H7 (cell line): ENCODE measurements at places on chromosomes 12 and 14.

DNA sequence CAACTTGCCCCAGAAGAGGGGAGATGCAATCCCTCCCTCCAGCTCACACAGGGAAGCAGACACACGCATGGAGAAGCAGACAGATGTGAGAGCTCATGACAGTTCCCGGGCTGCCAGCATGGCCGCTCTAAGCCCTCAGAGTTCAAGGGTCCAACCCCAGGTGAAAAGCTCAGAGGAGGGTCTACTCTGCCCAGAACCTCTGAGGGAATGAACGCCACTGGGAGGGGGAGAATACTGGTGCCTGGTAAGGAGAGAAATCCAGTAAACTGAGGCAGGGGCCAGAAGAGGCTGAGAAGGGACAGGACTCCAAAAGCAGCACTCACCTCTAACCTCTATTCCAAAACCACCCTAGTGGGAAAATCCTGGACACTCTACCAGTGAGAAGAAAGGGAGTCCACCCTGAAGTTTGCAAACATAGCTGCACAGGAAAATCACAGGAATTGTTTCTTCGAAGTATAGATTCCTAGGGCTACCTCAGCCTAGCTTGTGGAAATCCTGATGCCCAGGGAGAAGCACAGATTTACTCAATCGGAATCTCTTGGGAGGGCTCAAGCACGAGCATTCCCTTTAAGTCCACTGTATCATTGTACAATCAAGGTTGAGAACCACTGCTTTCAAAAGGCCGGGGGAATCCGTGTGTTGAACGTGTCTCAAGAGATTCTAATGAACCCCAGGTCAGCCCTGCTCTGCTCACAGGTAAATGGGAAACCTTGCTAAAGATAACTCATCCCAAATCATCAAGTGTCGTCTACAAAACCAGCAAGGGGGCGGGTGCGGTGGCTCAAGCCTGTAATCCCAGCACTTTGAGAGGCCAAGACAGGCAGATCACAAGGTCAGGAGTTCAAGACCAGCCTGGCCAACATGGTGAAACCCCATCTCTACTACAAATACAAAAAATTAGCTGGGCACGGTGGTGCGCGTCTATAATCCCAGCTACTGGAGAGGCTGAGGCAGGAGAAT is 34.3 kb upstream of the PLEKHG6 start:
- DNase-seq: no peak

DNA sequence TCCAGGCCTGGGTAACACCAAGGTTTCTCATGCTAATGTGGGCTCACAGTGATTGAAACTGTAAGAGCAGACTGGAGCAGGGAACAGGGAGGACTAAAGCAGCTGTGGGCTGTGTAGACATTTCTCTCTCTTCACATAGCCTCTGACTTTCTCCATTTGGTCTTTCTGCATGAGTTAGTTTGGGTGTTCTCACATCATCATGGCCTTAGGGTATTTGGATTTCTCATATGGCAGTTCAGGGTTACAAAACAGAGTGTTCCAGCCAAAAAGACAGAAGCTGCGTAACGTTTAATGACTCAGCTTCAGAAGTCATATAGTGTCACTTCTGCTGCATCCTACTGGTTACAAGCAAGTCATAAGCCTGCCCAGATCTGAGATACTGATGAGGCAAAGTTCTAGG is 52.0 kb upstream of the OSBPL8 start:
- no peak for DNase-seq

DNA sequence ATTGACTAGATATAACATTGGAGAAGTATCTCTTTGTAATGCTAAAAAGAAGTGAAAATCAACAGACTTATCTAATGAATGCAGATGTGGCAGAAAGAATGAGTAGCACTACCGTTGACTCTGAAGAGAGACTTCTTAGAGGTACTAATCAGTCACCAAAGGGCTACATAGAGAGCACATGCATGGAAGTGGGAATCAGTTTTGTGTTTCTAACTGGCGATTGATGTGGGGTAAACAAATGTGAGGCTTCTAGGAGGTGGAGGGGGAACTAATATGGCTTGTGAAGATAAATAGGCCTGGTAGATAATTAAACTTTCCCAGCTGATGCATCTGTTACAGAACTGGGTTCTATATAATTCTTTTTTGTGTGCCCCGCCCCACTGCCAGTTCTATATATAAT is 10.5 kb downstream of the COCH start:
- no peak for DNase-seq

- no peak for DNase-seq
Observed at GRCh38 chr14:49479432-49479831, 106.7 kb downstream of the RPS29 start.

DNA sequence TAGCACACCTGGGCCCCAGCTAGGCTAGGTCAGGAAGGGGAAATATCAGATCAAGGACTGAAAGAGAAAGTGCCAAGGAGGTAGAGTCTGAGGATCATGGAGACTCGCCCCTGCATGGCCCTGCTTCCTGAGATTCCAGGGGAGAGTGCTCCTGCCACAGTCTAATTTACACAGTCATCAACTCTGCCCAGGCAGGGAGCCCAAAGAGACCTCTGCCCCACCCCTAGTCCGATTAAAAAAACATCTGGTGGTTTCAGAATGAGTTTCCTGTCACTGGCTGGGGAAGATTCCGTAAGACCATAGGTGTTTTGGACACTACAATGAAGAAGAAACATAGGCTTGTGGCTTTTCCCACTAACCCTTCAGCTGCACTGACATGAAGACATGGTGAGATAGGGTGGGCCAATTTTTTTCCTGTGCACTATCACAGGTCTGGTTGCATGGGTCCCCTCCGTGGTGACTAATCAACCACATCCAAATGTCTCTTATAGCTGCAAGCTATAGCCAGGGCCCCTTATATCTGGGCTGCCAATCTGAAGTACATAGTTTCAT is 31.5 kb upstream of the GZMB start:
- DNase-seq: no peak

DNA sequence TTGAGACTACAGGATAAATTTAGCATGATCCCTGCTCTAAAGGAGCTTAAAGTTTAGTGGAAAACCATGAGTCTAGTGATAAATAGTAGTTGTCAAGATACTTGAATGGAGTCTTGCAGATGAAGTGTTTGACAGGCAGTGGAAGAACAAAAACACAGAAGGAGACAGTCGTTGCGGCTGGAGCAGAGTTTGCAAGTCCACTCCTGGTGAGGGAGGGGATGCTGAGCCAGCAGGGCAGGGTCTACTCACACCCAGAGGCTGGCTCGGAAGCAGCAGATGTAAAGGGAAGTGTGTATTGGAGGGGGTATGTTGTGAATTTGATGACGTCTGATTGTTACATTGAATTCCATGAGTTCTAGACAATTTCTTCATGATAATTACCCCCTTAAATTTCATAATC is 61.3 kb downstream of the TRAF3 start:
- peak; percentile 70 for DNase-seq

DNA sequence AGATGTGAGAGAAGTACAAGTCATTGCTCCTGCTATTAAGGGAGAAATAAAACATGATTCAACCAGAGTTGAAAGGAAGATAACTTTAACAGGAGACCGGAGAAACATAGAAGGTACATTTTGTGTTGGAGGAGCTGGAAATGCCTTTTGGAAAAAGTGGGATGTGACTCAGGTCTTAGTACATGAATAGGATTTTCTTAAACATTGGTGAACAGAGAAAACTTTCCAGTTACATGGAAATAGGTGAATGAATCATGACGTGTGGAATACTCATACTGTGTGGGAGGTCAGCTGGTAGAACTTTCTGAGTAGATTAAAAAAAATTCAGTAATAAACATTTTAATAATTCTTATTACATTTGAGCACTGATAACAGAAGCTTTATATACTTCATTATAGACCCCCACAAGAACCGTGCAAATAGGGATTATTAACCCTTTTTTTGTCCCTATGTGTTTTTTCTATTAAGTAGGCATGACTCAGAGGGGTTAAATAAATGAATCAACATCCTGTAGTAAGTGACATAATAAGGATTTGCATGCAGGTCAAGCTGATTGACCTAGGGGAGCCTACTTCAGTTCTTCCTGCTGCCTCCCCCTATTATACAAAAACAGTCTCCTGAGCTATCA is 710.5 kb downstream of the NOVA1 start:
- DNase-seq: no peak

DNA sequence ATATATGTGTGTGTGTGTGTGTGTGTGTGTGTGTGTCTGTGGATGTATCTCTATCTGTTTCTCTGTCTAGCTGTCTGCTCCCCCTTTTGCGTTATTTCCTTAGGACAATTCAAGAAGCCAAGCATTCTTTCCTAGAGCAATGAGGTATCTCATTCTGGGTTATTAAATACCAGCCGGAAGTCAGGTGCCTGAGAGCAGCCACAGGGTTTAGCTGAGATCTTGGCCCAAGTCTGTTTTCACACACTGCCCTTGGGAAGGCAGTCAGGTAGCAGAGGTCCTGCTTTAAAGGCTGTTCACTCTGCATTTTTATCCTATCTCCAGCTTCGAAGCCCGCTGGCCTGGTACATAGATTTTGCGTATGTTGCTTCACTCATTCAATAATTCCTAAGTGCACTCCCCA is 76.8 kb downstream of the TSPAN9 start:
- DNase-seq: no peak

GRCh38 chr14:106843951-106844483 is 1317.6 kb downstream of the TMEM121 start:
- no peak for DNase-seq

DNA sequence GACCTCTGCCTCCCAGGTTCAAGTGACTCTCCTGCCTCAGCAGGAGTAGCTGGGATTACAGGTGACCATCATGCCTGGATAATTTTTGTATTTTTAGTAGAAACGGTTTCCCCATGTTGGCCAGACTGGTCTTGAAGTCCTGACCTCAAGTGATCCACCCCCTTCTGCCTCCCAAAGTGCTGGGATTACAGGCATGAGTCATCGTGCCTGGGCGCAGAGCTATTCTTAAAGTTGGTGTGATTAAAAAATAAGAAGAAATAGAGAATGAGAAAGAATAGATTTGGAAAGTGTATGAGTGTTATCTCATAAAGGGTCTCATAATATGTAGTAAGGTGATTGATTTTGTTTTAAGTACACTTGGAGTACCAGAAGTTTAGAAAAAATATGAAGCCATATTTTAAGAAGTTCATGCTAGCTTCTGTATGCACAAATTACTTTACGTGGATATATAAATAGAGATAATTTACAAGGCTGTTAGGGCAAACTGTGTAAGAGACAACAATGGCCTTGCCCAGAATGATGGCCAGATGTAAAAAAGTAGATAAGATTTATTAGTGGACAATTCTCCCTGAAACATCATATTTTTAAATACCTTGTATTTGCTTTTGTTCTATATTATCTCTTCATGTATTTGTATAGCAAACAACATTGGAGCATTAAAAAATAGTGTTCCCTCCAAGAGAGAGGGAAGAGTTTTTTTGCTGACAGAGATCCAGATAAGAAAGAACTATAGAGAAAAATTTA is 1108.5 kb downstream of the SLC16A7 start:
- DNase-seq: no peak

- DNase-seq: no peak
Observed at GRCh38 chr12:13210236-13211190, 14.0 kb downstream of the EMP1 start.

GRCh38 chr14:60845523-60845922 is 111.0 kb downstream of the MNAT1 start:
- DNase-seq: no peak

DNA sequence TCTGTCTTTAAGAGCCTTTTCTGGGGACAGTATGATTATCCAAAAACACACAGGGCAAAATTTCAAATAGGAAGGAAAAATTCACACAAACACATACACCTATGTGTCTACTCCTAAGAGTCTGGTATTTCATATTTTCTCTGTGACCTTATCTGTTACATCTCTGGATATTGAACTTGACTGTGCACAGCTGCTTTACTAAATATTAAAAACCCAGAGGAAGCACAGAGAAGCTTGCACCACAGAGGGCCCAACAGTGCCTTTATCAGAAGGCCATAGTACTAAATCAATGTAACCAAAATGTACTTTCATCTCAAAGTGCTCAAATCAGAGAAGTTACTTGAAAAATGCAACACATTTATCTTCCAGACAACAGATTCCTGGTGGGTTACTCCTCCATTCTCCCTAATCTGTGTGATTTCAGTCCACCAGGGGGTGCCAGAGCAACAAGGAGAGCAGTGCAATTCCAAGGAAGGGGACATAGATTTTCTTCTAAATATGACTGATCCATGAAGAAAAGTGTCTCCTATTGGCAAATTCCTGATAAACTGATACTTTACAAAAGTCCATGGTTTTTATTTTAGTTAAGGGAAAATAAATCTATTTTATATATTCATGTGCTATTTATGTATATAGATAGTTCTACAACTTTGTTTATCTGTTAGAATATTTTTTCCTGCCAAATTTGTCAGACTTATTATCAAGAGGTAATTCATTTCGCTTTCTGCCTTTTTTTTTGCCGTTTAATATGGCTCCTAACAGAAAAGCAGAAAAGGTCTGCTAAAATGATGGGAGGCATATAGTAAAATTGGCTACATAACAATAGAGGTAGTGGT is 617.6 kb downstream of the LRFN5 start:
- peak; percentile 35 for DNase-seq

DNA sequence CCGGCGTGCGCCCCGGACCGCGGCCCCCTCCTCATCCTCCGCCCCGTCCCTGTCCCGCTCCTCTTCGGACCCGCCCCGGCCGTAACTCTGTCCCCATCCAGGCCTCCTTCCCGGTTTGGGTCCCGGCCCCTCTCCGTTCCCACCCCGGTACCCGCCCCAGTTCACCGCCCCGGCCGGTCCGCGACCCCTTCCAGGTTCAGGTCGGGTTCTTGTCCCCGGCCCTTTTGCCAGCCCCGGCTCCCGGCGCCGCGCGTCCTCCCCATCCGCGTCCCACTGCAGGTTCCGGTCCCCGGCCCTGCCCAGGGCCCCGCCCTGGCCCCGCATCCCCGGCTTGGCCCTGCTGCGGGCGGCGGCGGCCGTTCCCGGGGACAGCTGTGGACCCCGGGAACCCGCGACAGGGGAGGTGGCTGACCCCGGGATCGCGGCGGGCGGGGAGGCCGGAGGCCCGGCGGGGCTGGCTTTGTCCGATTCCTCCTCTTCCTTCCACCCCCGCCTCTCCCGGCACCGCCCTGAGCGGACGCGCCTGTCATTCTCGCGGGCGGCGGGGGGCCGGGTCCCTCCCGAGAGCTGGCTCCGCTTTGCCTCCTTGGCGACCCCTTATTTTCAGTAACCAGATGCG is 601 bp downstream of the KLC1 start:
- peak; percentile 92 for DNase-seq

GRCh38 chr14:99274346-99275221 is 2.6 kb upstream of the BCL11B start:
- peak; percentile 94 for DNase-seq

DNA sequence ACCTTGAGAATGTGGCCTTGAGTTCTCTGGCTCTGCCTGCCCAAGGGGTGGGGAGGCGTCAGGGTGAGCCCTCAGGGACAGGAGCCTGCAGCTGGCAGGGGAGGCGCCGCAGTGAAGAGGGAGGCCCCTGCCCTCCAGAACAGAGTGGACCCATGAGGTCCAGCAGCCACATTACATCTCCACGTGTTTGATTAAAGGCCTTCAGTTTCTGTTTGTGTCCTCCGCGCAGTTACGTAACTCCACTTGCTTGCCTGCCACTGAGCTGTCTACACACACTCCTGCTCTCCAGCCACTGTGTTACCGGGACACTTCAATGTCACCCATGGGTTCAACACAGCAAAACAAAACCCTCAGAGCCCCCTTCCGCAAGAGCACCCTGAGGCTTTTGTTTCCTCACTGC is 70.4 kb downstream of the CHGA start:
- DNase-seq: no peak

- DNase-seq: no peak
Observed at GRCh38 chr12:29278673-29279420, 102.1 kb downstream of the ERGIC2 start.

GRCh38 chr14:38210587-38211216 is 3.0 kb downstream of the SSTR1 start:
- DNase-seq: peak; percentile 73
